ENCODE measurements at places on chromosomes 6 and 20.

DNA sequence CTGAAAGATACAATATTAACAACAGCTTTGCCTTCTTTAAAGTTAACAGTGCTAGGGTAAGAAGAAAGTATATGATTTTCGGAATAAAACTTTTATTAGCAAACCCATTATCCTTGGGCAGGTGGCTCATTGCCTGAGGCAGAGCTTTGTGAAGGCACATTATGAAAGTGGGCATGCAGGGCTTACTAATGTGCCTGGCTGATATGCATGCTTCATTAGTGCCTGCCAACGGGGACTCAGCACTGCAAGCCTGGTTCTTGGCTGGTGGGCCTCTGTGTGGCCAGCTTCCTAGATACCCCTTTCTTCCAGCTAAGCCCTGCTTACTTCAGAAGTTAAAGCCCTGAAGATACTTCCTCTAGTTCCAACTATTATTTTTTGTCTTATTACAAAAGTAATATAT is 481.6 kb downstream of the ADGRB3 start:
- no peak for DNase-seq

- DNase-seq, result no peak
Measured at GRCh38 chr6:36052097-36052496, 24.5 kb downstream of the MAPK14 start.

DNA sequence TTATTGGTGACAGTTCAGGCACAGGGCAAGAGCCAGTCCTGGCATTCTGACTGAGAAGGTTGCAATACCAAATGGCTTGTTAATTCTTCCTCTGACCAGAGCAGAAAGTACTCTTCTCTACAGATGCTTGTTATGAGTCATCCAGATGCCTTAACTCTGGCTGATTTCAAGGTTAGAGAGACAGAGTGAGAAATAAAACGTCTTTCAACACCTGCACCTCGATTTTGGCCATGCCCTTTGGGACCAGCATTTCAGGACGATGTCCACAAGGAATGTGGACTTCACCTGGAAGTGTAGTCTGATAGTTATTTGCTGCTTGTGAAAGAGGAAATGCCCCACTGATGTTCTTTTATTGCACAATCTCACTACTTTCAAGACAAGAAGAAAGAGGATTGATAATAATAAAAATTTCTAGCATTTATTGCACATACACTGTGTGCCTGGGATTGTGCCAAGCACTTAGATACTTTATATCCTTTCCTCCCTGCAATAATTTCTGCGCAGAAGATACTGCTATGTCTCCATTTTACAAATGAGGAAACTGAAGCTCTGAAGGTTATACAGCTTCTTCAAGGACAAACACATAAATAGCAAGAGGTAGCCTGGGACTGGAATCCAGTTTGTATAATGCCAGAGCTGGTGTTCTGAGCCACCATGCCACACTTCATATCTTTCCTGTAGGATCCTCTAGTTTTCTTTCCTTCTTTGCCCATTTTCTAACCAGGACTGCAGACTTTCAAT is 33.5 kb upstream of the MCM3 start:
- DNase-seq, result no peak

DNA sequence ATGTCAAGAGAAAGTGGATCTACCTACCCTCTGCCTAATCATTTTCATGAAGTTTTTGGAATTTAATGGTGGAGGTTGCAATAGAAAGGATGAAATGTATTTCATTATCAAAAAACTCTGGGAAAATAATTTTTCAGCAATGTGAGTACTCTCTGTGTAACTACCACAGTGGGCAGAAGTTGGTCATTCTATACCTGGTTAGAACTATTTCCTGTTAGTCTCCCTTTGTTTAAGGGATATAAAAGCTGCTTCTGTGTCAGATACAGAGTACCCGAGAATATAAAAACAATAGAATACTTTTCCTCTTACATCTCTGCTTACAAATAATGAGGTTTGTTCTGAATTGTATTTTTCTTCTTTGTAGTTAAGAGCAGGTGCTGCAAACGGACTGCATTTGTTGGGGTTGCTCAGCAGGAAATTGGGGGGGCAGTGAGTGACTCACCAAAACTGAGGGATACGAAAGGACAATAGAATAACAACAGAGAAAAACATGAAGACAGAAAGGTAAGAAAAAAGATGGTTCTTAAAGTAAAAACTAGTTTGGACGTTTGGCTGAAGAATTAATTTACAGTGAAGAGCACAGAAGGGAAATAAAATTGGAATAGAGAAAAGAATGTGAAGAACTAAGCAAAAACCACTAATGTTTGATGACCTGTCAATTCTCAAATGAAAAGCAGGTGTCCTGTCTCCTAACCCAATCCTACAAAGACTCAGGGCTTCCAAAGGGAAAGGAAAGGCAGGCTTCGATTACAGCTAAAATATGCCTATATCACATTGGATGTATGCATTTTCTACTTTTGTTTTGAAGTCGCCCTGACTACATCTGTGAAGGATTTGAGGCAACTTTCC is 703.1 kb downstream of the RFPL4B start:
- DNase-seq, result no peak

DNA sequence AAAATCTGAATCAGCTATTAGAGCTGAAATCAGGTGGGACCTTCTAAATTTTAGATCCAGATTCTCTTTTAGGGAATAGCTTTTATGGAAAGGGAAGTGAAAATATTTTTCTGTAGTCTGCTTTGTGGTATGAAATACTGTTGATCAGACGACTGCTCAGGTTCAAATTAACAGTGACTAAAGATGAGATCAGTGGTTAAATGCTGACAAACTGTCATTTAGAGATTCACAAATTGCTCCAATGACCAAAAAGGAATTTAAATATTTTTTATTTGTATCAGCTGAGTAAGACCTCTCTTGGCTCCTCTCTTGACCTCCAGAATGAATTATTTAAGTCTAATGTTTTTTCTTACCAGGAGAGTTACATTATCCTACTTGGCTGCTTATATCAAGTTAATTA is 77.3 kb downstream of the KCNQ5 start:
- DNase-seq, result no peak

DNA sequence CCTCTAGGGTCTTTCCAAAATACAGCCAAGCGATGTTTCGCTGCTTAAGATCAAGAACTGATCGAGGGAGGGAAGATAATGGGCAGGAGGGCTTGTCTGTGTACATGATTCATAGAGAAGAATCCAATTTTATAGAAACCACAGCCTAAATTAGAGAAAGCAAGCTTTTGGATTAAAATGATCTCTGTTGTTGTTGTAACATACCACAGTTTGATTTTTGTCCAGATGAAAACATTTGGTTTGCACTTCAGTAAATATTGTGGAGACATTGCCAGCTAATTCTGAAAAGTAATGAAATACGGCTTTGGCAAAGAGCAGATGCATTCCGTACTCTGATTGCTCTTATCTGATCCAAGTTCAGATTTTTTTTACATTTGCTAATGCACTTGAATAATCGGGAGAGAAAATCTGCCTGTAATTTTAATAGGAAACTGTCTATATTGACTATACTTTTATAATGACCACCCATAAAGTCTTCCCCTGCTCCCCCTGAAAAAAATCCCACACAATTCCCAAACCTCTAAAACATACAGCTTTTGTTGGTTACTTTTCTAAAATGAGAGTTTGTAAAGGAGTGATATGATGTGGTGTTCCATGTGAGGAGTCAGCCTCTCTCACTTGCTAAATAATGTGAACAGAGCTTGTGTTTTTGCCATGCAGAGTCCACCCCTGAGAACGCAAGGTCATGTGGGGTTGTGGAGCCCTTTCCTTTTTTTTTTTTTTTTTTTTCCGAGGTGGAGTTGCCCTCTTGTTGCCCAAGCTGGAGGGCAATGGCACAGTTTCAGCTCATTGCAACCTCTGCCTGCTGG is 199.9 kb downstream of the DTNBP1 start:
- no peak for DNase-seq

DNA sequence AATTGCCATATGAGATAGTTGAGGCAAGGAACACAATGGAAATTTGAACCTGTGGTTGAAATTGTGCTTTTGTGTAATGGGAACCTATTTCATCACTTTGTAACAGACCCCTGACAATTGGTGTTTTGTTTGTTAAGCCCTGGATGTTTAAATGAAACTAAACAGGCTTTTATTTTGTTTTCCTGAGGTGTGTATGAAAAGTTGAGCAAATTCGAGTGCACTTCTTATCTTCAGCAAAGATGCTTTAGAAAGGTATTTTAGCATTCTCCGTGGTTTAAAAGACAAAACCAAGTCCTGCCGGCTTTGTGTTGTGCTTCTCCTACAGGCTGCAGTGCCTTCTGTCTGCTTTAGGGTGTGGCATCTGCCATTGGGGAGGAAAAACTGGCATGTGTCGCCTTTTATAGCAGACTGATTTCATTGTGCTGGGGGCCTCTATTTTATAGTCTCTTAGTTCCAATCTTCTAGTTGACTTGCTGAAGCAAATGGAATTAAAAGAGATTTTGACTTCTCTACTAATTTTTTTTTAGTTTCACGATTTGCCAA is 2.2 kb upstream of the ARID1B start:
- no peak for DNase-seq

- DNase-seq, result no peak
Measured at GRCh38 chr20:1922786-1923185, 27.6 kb downstream of the SIRPA start.

- no peak for DNase-seq
Measured at GRCh38 chr20:17626217-17627007, 55.6 kb downstream of the RRBP1 start.

DNA sequence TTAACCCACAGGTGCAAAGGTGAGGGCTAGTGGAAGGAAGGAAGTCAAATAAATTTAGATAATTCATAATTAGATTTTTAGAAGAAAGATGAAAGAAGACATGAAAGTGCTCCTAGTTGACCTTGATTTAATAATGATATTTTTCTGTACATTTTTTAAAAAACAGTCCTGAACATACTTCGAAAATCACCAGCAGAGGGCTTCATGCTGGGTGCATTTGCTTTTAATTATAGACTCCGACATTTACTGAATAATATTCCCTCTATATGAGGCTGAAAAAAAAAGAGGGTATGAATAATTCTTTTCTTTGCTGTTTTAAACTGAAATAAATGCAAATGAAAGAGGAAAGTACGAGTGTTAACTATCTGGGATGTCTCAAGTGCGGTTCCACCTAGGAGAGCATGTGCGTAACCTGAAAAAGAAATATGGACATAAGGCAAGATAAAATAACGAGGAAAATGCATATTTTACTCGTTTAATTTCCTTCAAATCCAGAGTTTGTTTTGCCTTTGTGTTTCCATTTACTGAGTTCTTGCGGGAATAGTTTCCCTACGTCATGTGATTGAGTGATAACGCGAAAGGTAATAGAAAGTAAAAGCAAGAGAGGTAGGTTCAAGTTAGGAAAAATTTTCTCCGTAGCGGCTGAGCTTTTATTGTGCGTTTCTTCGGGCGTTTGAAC is 3.1 kb upstream of the TFAP2B start:
- DNase-seq, result no peak

DNA sequence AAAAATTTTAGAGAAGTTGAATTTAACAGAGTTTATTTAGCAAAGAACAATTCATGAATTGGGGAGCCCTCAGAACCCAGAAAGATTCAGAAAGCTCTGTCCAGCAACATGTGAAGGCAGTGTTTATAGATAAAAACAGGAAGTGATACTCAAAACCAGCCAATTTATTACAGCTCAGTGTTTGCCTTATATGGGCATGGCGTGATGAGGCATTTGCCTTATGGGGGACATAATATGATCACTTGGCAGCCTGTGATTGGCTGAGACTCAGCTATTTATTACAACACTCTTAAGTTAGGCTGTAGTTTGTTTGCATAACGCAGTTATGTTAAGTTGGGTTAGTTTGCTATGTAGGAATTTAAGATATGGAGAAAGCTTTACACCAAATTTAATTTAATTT is 11.5 kb downstream of the HLA-DPA1 start:
- no peak for DNase-seq

GRCh38 chr6:118743746-118744145 is 92.4 kb upstream of the CEP85L start:
- DNase-seq, result no peak

GRCh38 chr20:25206548-25206947 is 11.0 kb downstream of the ENTPD6 start:
- no peak for DNase-seq

DNA sequence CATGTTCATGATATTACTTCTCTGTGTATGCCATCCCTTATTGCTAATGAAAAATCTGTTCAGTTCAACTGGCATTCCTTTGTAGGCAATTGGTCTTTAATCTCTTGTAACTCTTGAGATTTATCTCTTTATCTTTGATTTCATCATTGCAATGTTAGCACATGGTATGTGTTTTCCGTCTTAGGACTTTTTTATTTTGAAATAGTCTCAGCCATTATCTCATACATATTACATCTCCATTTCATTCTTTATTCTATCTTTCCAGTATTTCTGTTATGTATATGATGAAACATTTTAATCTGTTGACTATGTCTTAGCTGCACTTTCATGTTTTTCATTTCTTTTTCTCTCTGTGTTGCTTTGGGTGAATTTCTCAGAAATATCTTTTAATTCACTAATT is 58.1 kb downstream of the VSTM2L start:
- DNase-seq, result no peak

GRCh38 chr6:135094403-135094821 is 39.8 kb upstream of the HBS1L start:
- DNase-seq, result no peak

GRCh38 chr20:47429409-47429808 is 72.3 kb upstream of the NCOA3 start:
- no peak for DNase-seq

GRCh38 chr6:19804205-19805128 is 32.7 kb upstream of the ID4 start:
- peak; percentile 64 for DNase-seq

DNA sequence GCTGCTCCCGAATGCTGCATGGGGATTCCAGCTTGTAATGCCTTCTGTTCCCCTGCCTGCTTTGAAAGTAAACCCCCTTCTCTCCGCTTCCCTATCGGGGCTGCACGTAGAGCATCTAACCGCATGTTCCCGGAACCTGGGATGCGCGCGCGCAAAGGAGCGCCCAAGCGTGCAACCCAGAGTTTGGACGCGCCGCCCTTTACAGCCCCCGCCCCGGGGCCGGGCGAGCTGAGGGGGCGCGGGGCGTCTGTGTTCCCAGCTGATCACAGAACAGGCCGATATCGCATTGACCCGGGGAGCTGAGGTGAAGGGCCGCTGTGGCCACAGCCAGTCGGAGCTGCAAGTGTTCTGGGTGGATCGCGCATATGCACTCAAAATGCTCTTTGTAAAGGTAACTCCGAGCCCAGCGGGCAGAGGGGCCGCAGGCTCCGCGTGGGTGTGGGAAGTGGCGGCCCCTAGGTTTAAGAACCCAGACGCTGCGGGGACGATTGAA is 1.4 kb downstream of the LAMP5 start:
- DNase-seq, result no peak

GRCh38 chr20:9110916-9111432 is 42.1 kb downstream of the PLCB4 start:
- DNase-seq, result no peak

Data from stimulated activated CD4-positive, alpha-beta T cell treated with anti-CD3 and anti-CD28 coated beads, Interleukin-12 subunit alpha, Interleukin-12 subunit beta, amount 100 ng/mL, for 24 hours (primary cell).